NCI-H2081 (cell line): ENCODE measurements at places on chromosomes 1 and 21.

GRCh38 chr1:3508757-3509415 lies 54.4 kb downstream of the ARHGEF16 start:
- no peak for DNase-seq

GRCh38 chr1:150613061-150613920 lies 16.1 kb downstream of the ENSA start:
- DNase-seq, result peak; percentile 94

- peak; percentile 78 for DNase-seq
Observed at GRCh38 chr1:28248273-28249012, 10.9 kb upstream of the SESN2 start.

GRCh38 chr21:39082656-39083376 lies 100.4 kb downstream of the PSMG1 start:
- peak; percentile 9 for DNase-seq

DNA sequence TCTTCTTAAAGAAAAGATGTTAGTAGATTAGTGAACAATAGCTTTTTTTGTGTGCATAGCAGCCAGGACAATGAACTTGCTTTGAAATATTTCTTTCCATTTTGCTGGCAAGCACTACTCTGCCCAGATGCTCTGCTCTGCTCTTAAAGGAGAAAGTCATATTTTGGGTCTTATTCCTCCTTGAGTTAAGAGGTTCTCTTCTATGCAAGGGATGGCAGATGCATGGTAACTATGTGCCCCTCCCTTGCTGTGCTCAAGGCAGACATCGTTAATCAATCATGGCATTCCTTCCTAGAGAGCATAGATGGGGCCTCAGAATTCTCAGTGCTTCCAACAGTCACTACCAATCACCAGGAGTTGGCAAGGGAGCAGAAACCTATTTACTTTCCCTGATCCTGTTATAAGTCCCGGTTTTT lies 27.6 kb downstream of the NIPAL3 start:
- DNase-seq, result no peak

GRCh38 chr1:163295949-163296348 lies 25.8 kb upstream of the NUF2 start:
- no peak for DNase-seq

- DNase-seq, result no peak
Observed at GRCh38 chr1:44223187-44223610, 9.9 kb downstream of the DMAP1 start.

DNA sequence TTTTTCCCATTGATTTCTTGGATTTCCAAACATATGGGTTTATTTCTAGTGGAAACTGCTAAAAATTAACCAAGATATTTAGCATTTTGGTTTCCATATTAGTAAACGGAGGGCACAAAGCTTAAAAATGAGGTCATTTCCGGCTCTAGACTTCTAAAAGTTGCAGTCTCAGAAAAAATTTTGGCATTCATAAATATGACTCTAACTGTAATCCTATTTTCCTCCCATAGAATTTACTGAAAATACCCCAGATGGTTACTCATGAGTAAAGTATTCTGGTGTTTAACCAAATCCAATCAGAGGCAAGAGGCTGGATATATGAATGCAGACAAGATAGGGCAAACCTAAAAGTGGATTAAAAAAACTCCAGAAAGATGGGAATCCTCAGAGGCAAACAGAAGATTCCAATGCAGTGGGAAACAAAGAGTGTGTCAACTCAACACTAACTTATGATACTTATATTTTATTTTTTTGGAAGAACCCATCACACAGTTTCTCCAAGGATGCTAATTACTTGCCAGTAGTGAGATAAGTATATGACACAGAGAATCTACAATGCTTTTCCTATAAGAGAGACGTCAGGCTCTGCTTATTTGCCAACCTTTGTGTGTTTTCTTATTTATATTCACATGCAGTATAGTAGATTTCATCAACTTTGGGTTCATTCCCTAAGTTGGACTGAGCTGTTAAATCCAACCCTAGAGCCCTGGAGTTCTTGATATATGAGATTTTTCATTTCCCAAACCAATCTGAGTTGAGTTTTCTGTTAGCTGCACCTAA lies 90.1 kb upstream of the BCL10 start:
- DNase-seq, result no peak

DNA sequence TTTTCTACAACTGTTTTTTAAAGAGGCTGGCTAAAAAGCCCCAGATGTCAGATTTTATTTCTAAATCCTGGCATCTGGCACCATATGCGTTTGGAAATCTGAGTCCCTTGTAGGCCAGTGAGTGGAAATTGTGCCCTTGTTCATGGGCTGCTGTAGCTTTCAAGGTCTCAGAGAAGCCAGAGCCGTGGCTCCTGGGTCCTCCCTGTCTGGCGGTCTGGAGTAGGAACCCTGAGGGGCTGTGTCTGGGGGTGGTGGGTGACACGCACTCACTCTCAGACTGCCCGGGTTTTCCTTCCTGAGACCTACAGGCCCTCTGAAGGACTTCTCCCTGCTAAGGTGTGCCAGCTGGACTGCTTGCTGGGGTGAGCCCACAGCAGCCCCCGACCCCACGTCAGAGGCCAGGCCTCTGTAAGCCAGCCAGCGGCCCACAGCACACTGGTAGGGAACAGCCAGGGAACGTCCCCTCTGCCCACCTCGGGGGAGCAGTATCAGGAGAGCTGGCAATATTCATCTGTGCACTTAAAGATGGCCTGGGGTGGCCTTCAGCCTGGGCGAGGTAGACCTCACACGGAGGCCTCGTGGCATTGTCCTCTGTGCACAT lies 151.5 kb downstream of the PEX14 start:
- DNase-seq, result no peak

DNA sequence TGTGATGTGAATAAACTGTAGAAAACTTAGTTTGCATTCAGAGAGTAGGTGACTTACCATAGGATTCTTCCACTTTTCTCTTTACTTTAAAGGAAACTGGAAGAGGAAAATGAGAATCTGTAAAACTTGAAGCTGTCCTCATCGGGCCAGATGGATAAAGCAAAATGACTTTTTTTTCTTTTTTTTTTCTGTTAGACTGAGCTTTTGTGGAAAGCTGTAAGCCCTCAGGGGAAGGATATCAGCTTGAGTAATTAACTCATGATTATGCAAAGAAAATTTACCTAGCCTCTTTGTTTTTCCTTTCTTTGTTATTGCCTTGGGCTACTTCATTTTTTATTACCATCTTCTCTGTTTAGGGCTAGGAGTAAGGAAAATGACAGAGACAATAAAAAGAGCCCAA lies 53.4 kb downstream of the DPH5 start:
- no peak for DNase-seq

GRCh38 chr1:81877940-81878339 lies 77.2 kb downstream of the ADGRL2 start:
- no peak for DNase-seq
